ENCODE measurements at places on chromosomes 2 and 18.

- DNase-seq, result no peak
Observed at GRCh38 chr2:173544641-173545363, 190.1 kb downstream of the CDCA7 start.

- peak; percentile 51 for DNase-seq
Observed at GRCh38 chr18:53458944-53459580, 765.4 kb downstream of the MBD2 start.

DNA sequence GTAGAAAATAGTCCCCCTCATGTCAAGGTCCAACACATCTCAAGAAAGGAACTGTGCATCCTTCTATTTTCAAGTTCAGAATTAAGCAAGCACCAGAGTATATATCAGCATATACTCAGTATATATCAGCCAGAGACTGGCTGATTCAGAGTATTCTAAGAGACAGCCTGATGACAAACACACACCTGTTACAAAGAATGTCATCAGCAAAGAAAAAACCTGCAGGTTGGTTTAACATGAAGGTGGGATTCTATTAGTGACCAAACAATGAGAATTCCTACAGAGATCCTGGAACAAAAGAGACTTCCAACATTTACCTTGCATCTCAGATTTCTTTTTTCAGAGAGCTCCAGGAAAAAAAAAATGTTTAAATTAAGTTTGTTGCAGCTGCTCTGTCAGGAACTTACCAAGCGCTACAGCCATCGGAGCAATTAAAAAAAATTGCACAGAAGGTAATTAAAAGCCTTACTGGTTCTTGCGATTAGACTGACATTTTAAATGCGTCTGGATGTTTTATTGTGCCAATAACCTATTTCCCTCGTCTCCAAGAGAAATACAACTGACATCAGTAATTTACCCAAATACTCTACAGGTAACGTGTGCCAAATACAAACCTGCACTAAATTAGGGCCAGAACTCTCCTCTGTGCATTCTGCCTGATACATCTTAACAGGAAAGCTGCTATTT is 218.1 kb downstream of the HNMT start:
- no peak for DNase-seq

DNA sequence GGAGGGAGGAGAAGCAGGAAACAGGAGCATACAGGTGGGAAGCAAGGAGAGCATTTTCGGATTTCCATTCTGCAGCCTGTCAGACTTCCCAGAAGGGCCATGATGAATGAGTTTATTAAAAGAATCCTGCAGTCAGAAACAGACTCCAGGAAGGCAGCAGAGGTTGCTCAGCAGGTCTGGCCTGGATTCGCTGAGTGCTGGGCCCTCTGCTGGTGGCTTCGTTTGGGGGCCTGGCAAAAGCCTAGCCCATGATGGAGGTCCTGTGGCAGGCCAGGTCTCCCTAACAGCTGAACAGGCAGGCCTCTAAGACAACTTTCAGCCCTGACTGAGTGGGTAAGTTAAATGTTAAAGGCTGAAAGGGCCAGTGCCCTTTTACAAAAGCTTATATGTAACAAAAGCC is 108.2 kb upstream of the CAPN13 start:
- no peak for DNase-seq

DNA sequence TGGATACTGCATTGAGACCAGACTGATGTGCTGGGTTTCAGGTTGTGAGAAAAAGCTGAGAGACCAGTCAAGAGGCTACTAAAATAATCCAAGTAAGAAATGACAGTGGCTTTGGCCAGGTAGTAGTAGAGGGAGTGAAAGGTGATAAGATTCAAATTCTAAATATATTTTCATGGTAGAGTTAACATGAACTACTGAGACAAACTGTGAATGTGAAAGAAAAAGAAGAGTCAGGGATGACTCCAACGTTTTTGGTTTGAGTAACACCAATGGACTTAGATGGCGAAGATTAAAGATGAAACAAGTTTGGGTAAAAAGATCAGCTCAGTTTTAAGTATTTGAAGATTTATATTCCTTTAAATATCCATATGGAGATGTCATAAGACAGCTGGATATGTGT is 209.4 kb downstream of the ZEB2 start:
- no peak for DNase-seq

DNA sequence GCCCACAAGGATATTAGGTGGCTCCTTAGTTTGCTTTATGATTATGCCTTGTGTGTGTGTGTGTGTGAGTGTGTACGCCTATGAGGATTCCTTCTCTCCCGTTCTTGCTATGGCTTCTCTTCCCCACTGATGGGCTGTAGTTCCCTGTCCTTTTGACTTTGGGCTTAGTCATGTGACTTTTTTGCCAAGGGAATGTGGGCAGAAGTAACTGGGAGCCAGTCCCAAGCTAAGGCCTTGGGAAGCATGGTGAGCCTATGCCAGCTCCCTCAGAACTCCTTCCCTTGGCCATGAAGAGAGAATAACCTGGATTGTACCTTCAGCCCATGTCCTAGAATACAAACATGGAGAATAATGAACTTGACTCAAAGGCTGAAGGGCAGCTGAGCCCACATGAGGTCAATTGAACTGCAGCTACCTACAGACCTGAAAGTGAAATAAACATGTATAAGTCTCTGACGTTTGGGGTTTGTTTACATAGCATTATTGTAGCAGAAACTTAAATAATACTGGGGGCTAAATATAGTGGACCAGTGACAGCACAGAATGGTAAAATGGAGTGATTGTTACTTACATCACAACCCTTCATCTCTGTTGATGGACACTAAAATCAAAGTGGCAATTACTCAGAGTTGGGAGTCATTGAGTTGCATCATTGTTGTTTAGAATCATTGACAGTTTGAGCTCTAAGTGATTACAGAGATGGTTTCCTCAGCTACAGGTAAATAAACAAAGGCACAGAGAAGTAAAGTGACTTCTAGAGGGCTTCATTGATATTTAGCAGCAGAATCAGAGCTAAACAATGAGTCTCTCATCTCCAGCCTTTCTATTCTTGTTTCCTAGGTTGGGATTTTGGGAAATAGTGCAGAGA is 15.3 kb upstream of the IL36G start:
- no peak for DNase-seq

- no peak for DNase-seq
Observed at GRCh38 chr18:59352250-59352855, 6.7 kb downstream of the LMAN1 start.

GRCh38 chr2:2950403-2950952 is 427.1 kb downstream of the EIPR1 start:
- DNase-seq, result no peak

- peak; percentile 84 for DNase-seq
Observed at GRCh38 chr2:152335016-152335725, at the start of gene FMNL2. Gene FMNL2, plus strand, starts transcription at chr2:152335174.

DNA sequence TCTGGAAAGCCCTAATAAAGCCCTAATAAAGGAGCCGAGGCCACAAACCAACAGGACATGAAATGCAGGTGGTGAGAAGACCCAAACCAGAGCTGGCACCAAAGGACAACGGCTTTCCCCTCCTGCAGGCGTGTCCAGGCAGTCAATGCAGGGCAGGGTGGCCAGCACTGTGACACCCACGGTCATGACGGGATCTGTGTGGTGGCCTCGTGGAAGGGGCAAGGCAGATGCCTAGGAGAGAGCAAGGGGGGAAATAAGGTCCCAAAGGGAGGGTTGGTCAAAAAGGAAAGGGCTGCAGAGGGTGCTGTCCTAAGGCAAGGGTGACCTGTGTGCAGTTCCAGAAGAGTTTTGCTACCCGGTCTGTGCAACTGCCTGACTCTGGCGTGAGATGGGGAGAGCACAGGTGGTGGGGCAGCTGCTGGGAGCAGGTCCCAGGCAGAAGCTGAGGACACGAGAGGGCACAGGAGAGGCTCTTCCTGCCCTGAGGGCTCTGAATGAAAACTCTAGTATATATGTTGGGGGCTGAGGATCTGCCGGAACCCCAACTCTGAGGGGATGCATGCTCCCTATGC is 156.7 kb downstream of the TPO start:
- DNase-seq, result no peak

DNA sequence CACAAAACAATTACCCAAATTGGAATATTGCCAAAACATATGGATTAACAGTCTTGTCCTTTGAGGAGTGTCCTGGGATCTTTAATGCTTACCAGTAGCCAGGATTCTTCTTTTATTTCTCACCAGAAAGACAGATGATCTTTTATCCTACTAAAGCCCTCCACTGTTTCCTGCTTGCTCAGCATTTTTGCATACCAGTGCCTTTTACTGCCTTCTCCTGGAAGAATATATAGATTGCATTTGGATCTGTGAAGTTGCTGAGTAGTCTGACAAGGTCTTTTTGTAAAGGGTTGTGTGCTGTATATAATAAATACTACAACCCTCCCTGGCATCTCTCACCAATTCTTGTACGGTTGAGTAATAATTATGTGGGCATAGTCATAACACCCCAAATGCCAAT is 652.2 kb downstream of the LRRTM4 start:
- peak; percentile 38 for DNase-seq

DNA sequence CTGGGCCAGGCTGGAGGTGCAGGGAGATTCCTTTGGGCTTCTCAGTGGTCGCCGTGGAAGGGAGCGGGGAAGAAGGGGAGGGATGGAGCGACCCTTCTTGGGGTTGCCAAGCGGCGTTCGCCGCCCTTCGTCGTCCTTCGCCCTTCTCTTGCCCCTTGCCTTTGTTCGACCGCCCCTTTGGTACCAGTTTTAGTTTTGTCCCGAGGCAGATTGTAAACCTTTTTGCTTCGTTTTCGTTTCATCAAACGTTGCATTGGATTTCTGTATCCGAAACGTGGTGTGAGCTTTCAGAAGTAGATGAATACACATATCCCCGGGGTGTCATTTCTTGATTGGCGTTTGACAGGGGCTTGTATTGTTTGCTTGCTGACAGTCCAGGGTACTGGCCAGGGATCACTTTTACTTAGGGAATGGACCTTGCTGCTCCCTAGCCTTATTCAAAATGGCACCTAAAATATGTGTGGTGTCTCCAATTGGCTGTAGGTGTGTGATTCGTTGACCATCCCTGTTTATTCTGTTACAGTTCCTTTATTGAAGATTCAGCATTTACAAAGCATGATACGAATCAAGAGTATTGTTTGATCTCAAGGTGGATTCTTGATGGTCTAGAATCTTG is 788 bp downstream of the USP14 start:
- peak; percentile 31 for DNase-seq

- DNase-seq, result peak; percentile 45
Observed at GRCh38 chr2:111135910-111136297, 15.2 kb downstream of the BCL2L11 start.

DNA sequence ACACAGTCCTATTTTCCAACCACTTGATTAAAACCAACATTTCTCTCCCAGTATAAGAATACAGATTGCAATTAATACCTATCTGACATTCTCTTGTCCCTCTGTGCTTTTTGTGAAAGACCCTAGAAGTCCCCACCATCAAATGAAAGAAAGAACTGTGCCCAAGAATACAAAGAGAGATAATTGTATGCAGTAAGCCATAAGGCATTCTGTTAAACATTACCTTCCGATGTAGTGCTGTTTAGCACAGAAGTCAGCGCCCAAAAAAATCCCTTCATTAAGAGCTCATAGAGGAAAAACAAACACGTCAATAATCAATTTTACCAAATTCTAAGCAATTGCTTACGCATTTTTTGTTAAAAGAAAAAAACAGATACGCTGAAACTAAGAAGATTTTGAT is 41.1 kb downstream of the ZNF516 start:
- DNase-seq, result no peak

DNA sequence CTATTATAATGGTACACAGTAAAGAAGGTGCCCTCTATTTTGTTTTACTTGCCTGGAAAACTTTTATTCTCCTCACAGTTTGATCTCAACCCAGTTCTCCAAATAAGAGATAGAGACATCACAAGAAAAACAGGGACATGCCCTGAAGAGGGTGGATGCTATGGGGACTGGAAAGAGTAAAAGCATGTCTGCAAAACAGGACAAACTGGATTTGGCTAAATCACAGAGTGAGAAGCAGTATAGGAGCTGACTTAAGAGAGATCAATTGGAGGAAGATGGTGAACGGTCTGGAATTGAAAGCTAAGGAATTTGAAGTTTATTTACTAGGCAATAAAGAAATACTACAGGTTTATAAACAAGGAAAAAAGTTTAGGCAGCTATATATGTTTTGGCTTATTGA is 33.0 kb downstream of the SP140L start:
- DNase-seq, result no peak

GRCh38 chr2:32482471-32482870 is 125.6 kb downstream of the BIRC6 start:
- DNase-seq, result no peak

DNA sequence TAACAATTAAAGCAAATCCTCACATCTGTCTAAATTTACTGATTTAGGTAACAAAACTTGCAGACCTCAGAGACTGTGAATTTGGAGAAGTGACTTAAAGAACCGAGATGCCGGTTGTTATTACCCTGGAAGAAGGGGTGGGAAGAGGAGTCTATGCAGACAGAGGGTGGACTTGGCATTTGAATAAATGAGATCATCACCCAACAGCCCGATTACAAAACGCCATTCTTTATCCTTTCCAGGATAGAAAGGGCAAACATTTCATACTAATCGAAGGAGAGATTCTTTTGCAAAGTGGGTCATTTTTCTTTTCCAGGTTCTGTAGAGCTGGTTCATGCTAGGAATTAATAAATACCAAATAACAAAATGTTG is 73.1 kb upstream of the TPO start:
- DNase-seq, result no peak

GRCh38 chr2:231037731-231038482 is 584 bp downstream of the C2orf72 start:
- no peak for DNase-seq

DNA sequence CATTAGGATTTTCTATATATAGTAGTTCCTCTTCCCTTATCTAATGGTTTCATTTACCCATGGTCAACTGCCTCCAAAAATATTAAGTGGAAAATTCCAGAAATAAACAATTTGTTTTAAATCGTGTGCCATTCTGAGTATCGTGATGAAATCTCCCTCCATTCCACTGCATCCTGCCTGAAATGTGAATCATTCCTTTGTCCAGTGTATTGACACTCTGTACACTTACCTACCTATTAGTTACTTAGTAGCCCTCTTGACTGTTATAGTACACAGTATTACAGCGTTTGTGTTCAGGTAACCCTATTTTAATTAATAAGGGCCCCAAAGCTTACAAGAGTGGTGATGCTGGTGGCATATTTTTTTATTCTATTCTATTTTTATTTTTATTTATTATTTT is 26.2 kb downstream of the TAF4B start:
- DNase-seq, result no peak

DNA sequence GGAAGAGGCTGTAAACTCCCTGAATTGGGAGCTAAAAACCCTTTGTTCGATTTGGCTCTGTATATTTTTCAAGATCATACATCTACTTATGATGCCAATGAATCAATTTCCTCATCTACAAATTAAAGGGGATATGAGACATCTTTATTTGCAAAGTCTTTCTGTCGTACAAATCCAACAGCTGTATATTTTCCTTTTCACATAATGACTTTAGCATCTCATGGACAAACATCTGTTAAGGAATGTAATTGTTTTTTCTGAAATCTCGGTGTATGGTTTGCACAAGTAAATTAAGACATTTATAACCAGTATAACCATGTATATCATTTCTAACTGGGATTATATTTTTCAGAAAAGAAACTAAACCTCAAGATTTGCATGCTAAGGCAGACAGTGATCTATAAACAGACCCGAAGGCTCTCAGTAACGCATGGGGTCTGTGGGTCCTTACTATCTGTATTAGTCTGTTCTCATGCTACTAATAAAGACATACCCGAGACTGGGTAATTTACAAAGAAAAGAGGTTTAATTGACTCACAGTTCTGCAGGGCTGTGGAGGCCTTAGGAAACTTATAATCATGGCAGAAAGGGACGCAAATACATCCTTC is 130.8 kb downstream of the SLC8A1 start:
- DNase-seq, result no peak

Measured in cardiac fibroblast (primary cell).